ENCODE measurements at places on chromosomes 7 and 10.

- DNase-seq, result no peak
Observed at GRCh38 chr7:19621740-19622139, 87.1 kb downstream of the POLR1F start.

- no peak for DNase-seq
Observed at GRCh38 chr7:94897541-94897940, 9.9 kb upstream of the PPP1R9A start.

- DNase-seq, result peak; percentile 6
Observed at GRCh38 chr10:58152673-58153263, 114.9 kb downstream of the IPMK start.

DNA sequence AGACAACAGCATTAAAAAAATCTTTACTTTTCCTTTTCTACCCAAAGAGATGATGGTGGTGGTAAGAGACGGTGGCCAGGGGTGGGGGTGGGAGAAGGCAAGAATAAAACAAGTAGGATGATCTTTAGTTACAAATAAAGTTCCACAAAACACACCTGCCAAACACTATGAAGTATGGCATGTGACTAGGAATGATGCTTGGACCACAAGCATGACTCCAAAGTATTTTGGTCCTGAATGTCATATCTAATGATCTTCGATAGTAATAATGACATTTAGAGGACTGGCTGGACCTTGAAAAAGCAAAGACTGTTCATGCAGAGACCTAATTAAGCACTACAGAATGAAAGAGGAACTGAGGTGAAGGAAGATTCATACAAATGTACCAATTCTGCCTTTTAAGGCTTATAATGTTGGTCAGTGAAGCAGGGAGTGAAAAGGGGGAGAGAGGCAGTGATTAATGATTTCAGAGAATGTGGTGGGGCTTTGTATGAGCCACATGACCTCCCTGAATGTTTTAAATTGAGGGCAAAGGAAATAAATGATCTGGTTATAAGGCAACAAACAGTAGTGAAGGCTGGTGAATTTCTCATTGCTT is 29.6 kb upstream of the DKK1 start:
- DNase-seq, result no peak

GRCh38 chr10:35447693-35448407 is 111.5 kb downstream of the CCNY start:
- no peak for DNase-seq

DNA sequence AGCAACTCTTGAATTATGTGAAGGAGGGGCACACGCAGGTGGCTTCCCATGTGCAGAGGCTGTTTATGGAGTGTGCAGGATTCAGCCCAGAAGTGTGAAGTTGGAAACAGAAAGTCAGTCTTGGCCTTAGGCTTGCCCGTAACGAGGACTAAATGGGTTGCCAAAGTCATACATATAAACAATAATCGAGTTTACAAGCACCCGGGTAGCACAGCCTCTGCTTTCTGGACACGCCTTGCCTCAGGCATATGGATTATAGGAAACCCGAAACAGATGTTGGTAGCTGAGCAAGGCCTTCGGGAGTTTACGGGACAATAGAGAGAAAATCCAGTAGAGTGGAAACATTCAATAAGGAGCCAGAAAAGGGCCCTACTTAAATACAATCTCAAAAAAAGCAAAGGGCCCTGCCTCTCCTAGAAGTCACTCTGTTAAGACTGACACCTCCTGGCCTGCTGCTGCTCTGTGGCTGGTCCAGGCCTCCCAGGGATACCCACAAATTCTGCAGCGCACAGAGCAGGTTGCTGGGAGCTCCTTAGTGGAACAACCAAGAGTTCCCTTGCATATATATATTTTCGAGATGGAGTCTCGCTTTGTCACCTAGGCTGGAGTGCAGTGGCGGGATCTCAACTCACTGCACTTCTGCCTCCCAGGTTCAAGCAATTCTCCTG is 48.5 kb downstream of the SMKR1 start:
- DNase-seq, result no peak

- no peak for DNase-seq
Observed at GRCh38 chr7:80147543-80148391, 13.1 kb downstream of the GNAI1 start.

GRCh38 chr7:131020759-131021261 is 286.8 kb upstream of the KLF14 start:
- DNase-seq, result no peak

DNA sequence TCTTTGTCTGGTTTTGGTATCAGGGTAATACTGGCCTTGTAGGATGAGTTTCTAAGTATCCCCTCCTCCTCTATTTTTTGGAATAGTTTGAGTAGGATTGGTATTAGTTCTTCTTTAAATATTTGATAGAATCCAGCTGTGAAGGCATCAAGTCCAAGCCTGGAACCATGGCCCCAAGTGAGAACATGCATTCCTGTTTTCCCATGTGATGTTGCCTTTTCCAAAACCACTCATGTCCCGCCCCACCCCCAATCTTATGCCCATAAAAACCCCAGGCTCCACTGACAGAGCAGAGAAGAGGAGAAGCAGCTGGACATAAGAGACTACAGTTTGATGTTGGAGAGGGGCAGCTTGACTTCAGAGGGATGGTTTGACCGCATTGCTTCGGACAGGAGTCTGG is 71.2 kb downstream of the MINPP1 start:
- DNase-seq, result no peak

GRCh38 chr7:135847242-135847641 is 98.6 kb upstream of the FAM180A start:
- no peak for DNase-seq

DNA sequence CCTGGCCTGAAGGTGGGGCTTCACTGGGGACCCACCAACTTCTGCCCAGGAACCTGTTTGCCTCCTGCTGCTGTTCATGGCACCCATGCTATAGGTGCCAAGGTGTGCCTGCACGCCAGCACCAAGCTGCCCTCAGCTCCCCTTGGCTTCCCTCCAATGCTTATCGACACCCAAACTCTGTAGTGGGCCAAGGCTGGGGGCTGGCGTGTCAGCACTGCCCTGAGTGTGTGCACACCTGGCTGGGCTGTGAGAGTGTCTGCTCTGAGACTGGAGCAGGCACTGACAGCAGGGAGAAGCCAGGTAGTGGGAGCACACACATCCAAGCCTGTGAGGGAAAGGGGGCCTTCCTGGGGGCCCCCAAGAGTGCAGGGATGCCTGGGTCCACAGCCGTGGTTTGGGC is 43.1 kb upstream of the TUBB8 start:
- no peak for DNase-seq

DNA sequence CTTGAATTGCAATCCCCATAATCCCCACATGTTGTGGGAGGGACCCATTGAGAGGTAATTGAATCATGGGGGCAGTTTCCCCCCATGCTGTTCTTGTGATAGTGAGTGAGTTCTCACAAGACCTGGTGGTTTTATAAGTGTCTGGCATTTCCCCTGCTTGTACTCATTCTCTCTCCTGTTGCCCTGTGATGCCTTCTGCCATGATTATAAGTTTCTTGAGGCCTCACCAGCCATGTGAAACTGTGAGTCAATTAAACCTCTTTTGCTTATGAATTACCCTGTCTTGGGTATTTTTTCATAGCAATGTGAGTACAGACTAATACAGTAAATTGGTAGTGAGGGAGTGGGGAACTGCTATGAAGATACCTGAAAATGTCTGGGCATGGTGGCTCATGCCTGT is 65.0 kb downstream of the ANKRD7 start:
- no peak for DNase-seq

DNA sequence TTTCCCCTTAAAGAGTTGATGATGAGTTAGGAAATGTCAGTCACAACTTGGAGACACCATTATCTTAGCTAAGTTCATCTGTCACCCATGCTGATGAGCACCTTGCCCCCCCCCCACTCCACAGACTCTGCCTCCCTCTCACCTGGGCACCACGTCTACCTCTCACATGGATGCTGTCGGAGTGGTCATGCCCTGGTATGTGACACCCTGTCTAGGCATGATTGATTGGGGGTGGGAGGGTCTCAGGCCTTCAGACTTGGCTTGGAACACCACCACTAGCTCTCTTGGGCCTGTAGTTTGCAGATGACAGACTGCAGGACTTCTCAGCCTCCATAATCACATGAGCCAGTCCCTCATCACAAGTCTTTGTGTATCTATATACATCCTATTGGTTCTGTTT is 78.0 kb downstream of the WDR37 start:
- no peak for DNase-seq

GRCh38 chr7:116872026-116872425 is 9.6 kb downstream of the CAPZA2 start:
- no peak for DNase-seq

DNA sequence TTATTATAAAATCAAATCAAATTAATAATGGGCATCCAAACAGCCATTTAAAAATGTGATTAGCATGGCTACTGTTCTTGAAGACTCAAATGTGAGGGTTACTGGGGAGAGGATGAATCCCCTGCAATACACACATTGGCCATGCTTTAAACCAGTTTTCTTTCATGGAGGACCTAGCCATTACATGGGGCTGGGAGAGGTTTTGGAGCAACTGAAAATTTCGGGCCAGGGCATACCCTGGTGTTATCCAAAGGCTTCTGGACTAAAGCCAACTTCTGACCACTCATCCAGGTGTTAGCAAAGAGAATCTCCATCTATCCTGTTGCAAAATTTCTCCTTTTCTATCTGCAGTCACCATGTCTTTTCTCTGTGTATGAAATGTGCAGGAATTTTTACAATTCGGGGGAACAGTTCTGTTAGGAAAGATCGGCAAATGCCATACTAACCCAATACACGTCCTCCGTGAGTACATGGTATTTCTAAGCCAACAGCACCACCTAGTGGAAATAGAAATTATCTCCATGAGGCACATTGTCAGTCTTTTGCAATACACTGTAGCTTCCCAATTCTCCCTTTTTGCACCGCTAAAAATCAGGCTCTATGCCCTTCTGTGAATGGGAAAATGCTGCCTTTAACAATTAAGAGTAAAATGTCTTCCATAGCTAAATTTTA is 47.0 kb upstream of the ZNF107 start:
- DNase-seq, result no peak

DNA sequence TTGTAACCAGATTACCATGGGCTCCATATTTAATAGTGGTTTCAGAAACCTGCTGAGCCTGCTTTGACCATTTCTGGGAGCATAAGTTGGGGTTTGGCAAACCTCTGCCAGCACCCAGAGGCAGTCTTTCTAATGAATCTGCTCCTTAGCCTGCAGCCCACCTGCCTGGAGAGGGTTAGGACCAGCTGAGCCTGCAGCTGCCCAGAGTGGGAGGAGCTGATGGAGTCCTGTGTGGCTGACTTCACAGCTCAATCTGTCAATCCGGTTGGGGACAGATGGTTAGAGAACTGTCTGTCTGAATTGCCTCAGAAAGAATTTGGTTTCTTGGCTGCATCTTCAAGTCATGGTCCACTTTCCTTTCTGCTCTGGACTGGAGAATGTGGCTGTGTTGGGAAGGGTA is 444.6 kb downstream of the NRG3 start:
- DNase-seq, result no peak

DNA sequence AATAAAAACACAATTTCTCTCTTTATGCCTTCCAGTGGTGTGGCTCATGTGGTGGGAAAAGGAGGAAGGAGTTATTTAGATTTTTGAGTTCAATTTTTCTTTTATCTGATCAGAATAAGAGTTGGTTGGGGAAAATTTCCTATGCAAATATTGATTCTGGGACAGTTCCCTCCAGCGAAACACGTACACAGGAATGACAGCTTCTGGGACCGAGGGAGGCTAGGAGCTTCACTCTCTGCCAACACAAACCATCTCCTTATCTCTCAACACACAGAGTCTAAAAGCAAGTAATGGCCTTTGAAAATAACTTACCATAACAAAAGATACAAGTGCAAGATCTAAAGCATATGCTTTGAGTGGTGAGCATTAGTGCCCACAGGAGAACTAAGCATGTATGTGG is 122.7 kb downstream of the RAPGEF5 start:
- no peak for DNase-seq

DNA sequence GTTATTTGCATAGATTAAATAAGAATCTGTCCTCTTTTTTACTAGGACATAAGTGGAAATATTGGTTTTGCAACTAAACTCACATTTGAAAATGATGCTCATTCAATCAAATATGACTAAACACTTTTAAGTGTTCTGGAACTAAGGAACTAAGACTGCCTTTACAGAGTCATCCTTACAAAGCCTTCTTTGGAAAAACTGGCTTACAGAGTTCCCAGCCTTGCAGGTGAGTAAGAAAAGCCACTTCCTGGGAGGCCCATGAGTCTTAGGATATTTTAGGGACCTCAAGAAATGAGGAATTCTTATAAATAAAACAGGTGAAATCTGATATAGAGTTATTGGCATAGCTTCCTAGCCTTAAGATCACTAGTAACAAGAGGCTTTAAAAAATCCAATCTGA is 135.5 kb downstream of the ALOX5 start:
- no peak for DNase-seq

Data from stimulated activated CD4-positive, alpha-beta T cell treated with anti-CD3 and anti-CD28 coated beads, Interleukin-15, amount 100 ng/mL, for 1 hour (primary cell).